ENCODE measurements at places on chromosomes 2 and 18. TPM values are rescaled to one million over a fixed set of nuclear protein-coding genes. Genes with fewer than 3 reads are reported as not detected.

Gene DYNC2LI1
- polyA plus RNA-seq, result 5.6 TPM

Gene UGT1A3
- not detected for polyA plus RNA-seq

Gene TPO
- polyA plus RNA-seq, result not detected

Gene DSG1
- polyA plus RNA-seq, result not detected

Gene ACADL
- not detected for polyA plus RNA-seq

Gene PDCD1
- polyA plus RNA-seq, result 0.19 TPM

Gene CCDC178
- polyA plus RNA-seq, result not detected

Gene RPS27A
- polyA plus RNA-seq, result 3,117 TPM

Gene DGKD
- 44.9 TPM for polyA plus RNA-seq

Gene EGR4
- polyA plus RNA-seq, result 0.26 TPM

Gene ACKR3
- polyA plus RNA-seq, result 1.4 TPM

Gene ELOA2
- not detected for polyA plus RNA-seq

Gene SERPINB2
- polyA plus RNA-seq, result not detected

Gene ASB18
- polyA plus RNA-seq, result not detected

Gene PLEKHB2
- polyA plus RNA-seq, result 46.3 TPM

Gene GLI2
- polyA plus RNA-seq, result not detected

Gene TNS1
- polyA plus RNA-seq, result not detected

Gene PPP1R1C
- not detected for polyA plus RNA-seq

Gene TPGS2
- polyA plus RNA-seq, result 50.1 TPM

Gene MATN3
- polyA plus RNA-seq, result not detected

Gene SLC25A12
- polyA plus RNA-seq, result 14.0 TPM

Gene TDRD15
- 0.34 TPM for polyA plus RNA-seq

Gene EPG5
- polyA plus RNA-seq, result 2.9 TPM

Gene TAF1B
- 15.7 TPM for polyA plus RNA-seq

Gene POMC
- 10.1 TPM for polyA plus RNA-seq

Data from IgD-negative memory B cell (primary cell).